Muscle of back (tissue), 13 donors: ENCODE measurements at places on chromosomes 7 and 10.

DNA sequence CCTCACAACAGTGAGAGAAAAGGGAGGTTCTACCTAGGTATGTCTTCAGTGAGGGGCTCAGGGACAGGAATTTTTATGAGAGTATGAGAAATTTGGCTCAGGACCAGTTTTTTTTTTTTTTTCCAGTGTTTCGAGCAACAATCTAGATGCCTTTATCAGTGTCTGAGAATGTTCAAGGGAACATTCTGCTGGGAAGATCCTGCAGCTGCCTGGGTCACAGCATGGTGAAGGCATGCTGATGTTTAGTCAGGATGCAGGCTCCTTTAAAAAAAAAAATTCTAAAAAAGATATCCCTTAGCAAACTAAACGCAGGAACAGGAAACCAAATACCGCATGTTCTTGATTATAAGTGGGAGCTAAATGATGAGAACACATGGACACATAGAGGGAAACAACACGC is 31.0 kb downstream of the SBDS start:
- DNase-seq, result no peak

GRCh38 chr10:112852306-112852705 is 97.7 kb upstream of the TCF7L2 start:
- no peak for DNase-seq

DNA sequence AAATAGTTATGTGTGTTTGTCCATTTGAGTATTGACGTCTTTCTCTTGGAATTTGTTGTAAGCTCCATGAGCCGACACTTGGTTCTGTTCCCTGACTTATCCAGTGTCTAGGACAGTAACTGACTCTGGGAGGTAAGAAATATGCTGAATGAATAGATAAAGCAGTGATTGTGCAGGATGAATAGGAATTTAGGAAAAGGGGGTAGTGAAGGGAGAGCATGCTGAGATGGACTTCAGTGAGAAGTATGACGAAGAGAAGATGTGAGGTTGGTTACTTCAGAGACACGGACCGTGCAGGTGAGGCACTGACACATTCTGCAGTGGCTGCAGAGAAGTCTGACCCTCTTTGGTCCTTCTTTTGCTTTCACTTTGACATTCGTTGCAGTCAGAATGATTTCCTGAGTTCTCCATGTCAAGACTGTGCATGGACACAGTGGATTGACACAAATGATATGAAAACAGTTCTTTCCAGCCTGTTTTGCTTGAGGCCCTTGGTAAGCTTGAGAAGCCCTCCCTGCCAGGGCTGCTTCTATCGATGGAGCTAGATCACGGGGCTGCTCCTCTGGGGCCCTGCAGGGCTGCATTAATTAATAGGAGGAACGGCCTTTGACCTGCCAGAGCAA is 261.5 kb upstream of the SORCS1 start:
- DNase-seq, result no peak

GRCh38 chr10:121830101-121830500 is 97.7 kb downstream of the ATE1 start:
- DNase-seq, result no peak

DNA sequence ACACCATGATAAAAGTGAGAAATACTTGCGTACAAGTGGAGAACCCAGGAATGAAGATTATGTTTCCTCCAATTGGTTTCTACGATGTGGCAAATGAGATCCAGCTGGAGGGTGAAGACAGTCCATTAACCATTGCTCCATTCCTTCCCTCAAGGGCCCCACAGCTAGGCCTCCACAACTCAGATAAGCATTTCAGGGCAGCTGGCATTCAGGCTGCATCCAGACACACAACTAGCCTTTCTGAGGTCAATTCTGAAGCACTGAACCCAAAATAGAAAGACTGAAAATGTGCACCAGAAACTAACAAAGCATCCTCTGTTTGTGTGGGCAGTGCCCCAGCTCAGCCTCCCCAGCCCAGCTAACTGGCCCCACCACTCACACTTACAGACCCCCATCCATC is 94.8 kb downstream of the GSAP start:
- no peak for DNase-seq

- DNase-seq, result no peak
Observed at GRCh38 chr7:157509226-157509625, 172.4 kb downstream of the DNAJB6 start.
